IMR-90 (cell line): ENCODE measurements at places on chromosomes 6 and 20.
A peak's percentile ranks its signal among the peaks of the same experiment; 100 is the strongest.

DNA sequence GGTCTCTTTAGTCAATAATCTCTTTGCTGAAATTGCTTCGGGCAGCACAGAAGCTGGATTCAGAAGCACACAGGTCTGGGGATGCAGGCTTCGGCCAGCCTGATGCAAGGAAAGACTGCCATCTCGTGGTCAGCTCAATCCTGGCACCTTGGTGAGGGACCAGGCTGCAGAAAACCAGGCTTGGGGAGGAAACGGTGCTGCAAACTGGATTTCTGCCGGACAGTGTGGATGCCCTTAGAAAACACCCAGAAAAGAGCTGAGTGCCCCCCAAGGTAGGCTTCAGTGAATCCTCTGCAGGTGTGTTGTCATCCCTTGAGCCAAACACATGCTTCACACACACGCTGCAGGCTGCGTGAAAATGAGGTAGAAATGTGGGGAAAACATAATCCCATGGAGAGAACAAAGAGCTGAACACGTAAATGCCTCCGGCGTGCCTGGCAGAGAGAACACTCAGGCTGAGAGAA is 89.8 kb upstream of the PAX1 start:
- DNase-seq: peak; percentile 29

GRCh38 chr20:46349742-46350056 is 41.4 kb upstream of the CDH22 start:
- DNase-seq: no peak

DNA sequence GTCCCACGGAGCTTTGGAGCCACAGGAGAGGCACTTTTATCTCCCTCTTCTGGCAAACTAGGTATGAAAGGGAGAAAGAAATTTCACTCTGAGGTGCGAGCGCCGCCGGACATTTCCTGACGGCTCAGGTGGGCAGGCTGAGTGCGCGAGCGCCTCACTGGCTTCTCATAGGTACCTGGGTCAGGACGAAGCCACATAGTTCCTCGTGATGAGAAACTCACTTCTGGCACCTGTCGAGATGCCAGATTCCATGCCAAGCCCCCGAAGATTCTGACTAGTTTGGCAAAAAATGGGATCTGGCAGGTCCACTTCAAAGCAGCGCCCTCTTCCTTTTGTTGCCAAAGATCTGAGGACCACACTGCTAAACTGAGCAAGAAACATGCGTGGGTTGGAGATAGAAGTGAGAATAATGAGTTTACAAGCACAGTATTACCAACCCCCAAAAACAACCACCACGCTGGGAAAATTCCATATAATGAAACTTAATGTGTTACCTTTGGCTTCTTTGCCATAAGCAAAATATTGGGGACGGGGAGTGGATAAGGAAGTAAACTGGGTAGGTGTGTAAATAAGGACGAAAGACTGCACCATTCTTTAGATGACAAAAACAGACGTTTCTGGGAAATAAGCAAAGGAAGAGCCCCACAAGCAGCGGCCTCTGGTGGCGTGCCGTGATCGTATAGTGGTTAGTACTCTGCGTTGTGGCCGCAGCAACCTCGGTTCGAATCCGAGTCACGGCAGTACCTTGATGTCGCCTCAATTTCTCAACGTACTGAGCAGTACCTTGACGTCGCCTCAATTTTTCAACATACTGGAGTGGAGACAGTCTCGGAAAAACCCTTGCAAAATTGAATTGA is 89.8 kb upstream of the PRSS16 start:
- peak; percentile 77 for DNase-seq

GRCh38 chr6:143283887-143284645 is 166.4 kb downstream of the ADAT2 start:
- peak; percentile 14 for DNase-seq

- peak; percentile 13 for DNase-seq
Observed at GRCh38 chr20:35939264-35939663, 15.0 kb downstream of the SCAND1 start.

DNA sequence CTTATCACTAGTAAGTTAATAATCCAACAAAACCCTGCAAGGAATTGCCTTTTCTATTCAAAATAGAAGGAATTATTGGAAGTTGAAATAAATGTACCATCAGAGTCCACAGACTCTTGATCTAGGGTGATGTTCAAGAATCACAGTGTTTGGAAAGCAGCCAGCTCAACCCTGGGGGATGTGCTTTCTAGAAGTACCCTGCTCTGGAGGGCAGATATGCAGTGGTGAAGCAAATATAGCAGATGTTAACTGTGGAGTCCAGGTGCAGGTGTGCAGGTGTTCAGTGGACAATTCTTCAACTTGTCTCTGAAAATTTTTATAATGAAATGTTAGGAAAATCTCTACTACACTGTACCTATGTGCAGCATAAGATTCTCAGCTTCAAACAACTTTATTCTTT is 9.1 kb upstream of the INSM1 start:
- no peak for DNase-seq

DNA sequence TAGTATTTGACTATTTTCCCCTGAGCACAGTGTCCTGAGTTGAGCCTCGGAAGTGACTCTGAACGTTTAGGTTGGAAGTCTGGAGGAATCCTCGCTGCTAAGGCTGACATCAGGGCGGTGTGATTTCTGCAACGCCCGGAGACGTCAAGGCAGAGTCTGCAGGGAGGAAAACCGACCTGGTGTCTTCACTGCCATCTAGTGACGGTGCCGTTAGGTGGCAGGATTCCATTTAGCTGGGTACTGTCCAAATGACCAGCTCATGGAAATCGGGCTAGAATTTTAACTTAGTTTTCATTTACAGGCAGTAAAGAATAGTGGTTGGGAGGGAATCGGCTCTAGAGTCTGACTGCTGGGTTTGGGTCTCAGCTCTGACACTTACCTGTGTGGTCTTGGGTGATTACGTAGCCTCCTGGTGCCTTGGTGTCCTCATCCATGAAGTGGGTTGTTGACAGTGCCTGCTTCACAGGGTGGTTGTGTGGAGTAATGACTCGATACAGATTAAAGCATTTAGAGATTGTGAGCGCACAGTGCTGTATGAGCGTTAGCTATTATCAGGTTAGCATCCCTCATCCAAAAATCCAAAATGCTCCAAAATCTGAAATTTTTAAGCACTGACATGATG is 35.0 kb downstream of the FOXF2 start:
- DNase-seq: peak; percentile 77

DNA sequence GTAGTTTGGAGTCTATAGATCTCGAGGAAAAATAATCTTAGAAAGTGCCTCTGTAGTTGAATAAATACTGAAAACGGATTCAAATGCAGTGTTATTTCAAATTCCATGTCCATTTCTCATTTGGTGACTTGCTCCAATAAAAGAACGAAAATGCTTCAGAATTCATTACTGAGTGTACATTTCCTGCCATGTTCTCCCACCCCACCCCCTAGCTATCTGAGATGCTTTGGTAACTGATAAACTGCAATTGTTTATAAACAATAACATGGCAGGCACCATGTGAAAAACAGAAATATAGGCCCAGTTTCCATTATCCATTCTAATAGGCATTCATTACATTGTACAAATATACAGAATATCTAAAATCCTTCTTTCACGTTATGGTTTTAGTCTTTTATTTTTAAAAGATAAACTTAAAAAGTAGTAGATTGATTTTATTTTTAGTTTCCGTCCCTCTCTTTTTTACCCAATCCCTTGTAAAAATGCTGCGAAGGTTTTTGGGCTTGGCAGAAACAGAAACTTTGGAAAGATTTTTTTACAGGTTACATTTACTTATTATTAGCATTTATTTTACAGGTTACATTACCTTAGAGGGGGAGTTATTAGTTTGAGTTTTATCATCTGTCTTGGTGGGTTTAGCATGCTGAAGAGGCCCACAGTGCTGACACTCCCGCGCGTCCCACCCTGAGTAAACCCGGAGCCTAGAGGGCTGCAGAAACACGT is 1.5 kb downstream of the FAM162B start:
- DNase-seq: peak; percentile 38

GRCh38 chr6:14848019-14848418 is 397.9 kb upstream of the JARID2 start:
- peak; percentile 78 for DNase-seq

- peak; percentile 60 for DNase-seq
Observed at GRCh38 chr6:5208057-5208456, 52.7 kb downstream of the LYRM4 start.

DNA sequence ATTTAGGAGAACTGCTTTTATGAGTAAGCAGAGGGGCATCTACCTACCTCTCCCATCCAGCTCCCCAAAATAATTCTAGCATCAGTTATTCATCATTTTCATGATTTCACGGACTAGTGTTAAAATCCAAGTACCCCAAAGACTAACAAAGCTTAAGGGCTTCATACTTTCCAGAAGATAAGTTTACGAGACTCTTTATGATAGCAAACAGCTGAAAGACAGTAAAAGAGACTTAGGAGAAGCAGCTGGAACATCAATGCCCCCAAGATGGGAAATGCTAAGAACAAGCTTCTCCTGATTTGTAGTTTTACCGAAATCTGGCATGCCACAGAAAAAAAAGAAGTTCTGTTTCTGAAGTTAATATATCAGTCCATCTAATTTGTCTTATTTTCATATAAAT is 70.0 kb downstream of the COL12A1 start:
- DNase-seq: no peak

DNA sequence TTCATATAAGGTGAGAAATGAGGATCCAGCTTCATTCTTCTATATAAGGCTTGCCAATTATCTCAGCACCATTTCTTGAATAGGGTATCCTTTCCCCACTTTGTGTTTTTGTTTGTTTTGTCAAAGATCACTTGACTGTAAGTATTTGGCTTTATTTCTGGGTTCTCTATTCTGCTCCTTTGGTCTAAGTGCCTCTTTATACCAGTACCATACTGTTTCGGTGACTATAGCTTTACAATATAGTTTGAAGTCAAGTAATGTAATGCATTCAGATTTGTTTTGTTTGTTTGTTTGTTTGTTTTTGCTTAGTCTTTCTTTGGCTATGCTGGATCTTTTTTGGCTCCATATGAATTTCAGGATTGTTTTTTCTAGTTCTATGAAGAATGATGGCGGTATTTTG is 64.6 kb downstream of the ERMARD start:
- DNase-seq: no peak

DNA sequence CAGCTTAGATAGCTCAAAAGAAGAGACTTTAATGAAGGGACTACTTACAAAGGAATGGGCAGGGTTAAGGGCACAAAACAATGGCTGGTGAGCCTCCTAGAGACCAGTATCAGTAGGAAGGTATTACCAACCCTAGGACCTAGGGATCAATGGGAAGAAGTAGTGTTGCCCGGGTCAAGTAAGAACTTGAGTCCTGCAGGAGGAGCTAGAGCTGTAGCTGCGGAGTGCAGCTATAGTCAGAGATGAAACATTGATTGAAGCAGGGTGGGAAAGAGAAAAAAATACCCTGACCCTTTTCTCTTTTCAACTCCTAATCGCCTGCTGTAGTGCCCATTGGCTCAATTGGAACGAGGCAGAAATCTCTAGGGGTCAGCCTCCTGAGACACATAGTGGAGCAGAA is 144.0 kb downstream of the FLRT3 start:
- DNase-seq: no peak

- no peak for DNase-seq
Observed at GRCh38 chr6:75550544-75551167, 51.0 kb upstream of the SENP6 start.

- DNase-seq: no peak
Observed at GRCh38 chr6:12114055-12114503, 102.0 kb downstream of the HIVEP1 start.

DNA sequence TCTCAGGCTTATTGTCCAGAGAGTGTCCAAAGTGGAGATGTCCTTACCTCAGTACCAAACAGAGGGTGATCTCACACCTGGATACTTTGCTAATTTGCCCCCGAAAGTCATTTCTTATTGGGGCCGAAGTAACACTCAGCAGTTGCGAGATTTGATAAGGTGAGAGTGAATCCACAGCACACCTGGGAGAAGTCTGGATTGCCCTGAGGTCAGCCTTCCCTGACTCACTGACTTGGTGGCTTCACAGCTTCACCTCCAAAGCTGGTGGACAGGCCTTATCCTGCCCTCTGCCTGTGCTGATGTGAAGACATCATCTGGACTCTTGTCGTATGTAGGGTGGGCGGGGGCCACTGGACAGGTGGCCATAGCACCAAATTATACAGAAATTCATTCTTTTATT is 101.9 kb upstream of the ARMC2 start:
- no peak for DNase-seq

DNA sequence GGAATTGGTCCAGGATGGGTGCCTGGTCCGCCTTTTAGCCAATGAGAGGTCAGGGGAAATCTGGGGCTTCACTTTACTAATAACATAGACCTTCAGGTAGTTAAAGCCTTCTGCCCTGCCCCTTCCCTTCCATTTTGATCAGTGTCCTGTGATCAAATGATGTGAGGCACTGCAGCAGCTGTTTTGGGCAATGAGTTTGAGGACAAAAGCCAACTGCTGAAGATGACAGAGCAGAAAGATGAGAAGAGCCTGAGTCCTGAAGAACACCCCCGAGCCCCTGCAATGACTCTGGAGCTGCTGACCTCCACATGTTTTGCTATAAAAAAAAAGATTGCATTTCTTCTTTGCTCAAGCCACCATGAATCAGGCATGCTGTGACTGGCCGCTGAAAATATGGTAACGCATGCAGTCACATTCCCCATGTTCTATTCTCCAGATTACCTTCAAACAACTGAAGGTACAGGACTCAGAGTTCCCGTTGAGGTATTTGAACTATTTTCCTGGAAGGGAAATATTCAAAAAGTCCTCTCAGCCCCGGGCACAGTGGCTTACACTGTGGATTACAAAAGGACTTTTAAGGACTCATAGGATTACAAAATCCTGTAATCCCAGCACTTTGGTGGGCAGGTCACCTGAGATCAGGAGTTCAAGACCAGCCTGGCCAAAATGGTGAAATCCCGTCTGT is 45.7 kb upstream of the B4GALT5 start:
- DNase-seq: no peak

- peak; percentile 37 for DNase-seq
Observed at GRCh38 chr20:38220587-38221118, 39.9 kb downstream of the KIAA1755 start.

DNA sequence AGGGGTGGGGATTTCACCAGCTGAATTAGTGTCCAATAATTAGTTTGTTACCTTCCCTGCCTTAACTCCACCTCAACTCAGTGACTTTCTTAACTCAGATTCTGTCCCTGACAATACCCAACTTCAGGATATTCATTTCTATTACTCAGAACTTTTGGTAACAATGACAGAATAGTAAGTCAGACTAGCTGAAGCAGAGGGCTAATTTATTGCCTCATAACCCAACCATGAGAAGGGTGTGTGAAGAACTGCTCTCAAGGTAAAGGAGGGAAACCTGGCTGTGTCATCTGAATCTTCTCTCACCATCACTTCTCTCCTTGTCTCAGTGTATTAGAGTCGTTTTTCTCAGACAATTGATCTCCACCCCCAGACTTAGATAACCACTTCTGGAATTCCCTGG is 1.2 kb upstream of the PI3 start:
- DNase-seq: no peak

- DNase-seq: no peak
Observed at GRCh38 chr6:109251839-109252238, 130.4 kb downstream of the CD164 start.

DNA sequence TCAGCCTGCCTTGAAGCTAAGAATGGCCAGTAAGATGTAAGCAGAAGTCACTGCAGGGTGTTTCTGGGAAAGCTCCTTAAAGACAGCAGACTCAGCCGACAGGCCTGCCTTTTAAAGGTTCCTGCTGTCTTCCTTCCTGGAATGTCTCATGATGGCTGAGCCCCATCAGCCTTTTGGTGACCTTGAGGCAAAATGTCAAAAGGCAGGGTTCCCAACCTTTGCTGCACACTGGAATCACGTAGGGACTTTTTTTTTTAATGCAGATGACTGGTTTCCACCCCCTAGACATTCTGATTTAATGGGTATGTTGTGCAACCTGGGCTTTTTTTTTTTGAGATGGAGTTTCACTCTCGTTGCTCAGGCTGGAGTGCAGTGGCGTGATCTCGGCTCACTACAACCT is 11.6 kb downstream of the MDGA1 start:
- DNase-seq: no peak
